Lung microvascular endothelial cell (primary cell): ENCODE measurements at places on chromosomes 16 and 17.

- peak; percentile 58 for DNase-seq
These were observed 44.4 kb downstream of the LYRM1 start for GRCh38 chr16:20944861-20945574.

DNA sequence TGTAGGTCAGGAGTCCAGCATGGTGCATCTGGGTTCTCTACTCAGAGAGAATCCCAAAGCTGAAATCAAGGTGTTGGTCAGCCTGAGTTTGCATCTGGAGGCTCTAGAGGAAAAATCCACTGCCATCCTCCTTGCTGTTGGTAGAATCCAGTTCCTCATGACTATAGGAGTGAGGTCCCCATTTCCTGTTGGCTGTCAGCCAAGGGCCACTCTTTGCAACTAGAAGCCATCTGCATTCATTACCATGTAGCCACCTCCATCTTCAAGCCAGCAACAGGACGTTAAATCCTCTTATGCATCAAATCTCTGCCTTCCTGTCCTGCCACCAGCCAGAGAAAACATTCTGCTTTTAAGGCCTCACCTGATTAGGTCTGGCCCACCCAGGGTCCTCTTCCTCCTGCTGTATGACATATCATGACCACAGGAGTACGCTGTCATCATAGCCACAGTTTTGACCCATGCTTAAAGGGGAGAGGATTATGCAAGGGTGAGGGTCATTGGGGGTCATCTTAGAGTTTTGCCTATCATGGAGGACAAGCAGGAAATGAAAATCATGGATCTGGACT is 40.5 kb downstream of the DNAH9 start:
- no peak for DNase-seq

DNA sequence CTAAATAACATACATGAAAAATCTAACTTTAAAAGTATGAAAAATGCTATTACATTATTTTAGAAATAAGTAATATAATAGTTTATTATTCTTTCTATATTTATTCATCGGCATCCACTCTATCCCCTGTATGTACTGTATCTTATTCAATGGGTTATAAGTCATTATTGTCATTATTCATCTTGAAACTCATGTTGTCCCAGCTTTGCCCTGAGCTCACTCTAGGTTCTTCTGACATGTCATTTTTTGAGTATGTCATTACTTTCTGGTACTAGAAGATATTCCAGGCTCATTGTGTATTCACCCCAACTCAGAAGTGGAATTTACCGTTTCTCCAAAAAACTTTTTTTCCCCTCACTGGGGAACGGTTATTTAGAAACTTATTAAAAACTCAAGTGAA is 53.0 kb upstream of the MNT start:
- no peak for DNase-seq

DNA sequence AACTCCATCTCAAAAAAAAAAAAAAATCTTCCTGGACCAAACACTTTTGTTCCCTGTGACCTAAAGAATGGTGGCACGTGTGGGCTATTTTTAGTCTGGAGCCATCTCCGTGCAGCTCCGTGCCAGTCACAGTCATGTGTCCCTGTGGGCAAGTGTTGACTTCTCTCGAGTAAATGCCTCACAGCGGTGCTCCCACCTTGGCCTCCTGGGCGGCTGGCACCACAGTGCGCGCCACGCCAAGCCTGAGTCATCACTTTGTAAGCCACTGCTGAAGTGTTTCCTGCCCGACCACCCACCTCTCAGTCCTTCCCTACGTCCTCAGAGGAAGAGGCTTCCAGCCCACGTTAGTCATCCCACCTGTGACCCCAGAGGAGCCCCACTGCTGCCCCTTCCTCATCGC is 10.9 kb upstream of the HEXD start:
- DNase-seq, result no peak

DNA sequence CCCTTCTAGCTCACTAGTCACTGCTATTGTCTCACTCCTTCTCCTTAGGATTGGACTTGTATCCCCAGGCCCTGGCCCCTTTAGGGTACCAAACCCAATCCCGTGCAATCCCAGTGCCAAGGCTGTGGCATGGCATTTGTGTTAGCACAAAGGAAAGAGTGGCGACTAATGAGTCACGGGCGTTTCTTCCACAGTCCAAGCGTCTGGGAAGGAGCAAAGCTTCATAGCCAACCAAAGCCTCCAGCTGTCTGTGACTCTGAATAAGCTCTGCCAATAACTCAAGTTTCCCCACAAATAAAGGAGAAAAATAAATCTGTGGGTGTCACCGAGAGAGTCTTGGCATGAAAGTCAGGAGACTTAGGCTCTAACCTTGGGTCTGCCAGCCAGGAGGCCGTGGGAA is 54.6 kb upstream of the COX10 start:
- no peak for DNase-seq

- DNase-seq, result peak; percentile 20
These were observed 318.7 kb upstream of the RBFOX1 start for GRCh38 chr16:7013990-7014389.
